ENCODE measurements at places on chromosomes 5 and 9.

- DNase-seq, result no peak
- no peaks in the 10 kb centered on the region for H3K27me3 ChIP-seq
- H3K4me3 ChIP-seq, result no peak overlapping the region
- no peak overlapping the region for H3K27ac ChIP-seq
- no peaks in the 10 kb centered on the region for H3K36me3 ChIP-seq
Measured at GRCh38 chr9:97536480-97536879, 35.0 kb downstream of the TMOD1 start.

GRCh38 chr5:128315671-128316070, 222.4 kb downstream of the FBN2 start:
- H3K27ac ChIP-seq, result no peak overlapping the region
- no peaks in the 10 kb centered on the region for H3K36me3 ChIP-seq
- no peaks in the 10 kb centered on the region for H3K4me1 ChIP-seq
- H3K4me3 ChIP-seq, result no peak overlapping the region
- H3K27me3 ChIP-seq, result no peaks in the 10 kb centered on the region

- no peak overlapping the region for H3K4me3 ChIP-seq
- no peaks in the 10 kb centered on the region for H3K27me3 ChIP-seq
- no peak for DNase-seq
- no peaks in the 10 kb centered on the region for H3K4me1 ChIP-seq
Measured at GRCh38 chr5:69224520-69224919, 10.2 kb upstream of the CDK7 start.

DNA sequence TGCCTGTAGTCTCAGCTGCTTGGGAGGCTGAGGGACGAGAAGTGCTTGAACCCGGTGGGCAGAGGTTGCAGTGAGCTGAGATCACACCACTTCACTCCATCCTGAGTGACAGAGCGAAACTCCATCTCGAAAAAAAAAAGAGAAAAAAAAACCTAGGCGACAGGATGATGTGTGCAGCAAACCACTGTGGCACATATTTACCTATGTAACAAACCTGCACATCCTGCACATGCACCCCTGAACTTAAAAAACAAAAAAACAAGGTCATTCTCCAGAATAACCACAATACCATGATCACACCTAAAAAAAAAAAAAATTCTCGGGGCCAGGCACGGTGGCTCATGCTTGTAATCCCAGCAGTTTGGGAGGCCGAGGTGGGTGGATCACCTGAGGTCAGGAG, 7.5 kb upstream of the DOLPP1 start:
- no peaks in the 10 kb centered on the region for H3K4me1 ChIP-seq
- no peaks in the 10 kb centered on the region for H3K36me3 ChIP-seq
- DNase-seq, result no peak
- no peaks in the 10 kb centered on the region for H3K27me3 ChIP-seq

- no peaks in the 10 kb centered on the region for H3K27me3 ChIP-seq
- peaks cover 17% of the 10 kb centered on the region for H3K36me3 ChIP-seq
- H3K27ac ChIP-seq, result peak overlapping the region; percentile 29
- DNase-seq, result peak; percentile 94
Measured at GRCh38 chr5:95773335-95774059, 42.4 kb downstream of the RHOBTB3 start.

- H3K27me3 ChIP-seq, result no peaks in the 10 kb centered on the region
- no peak overlapping the region for H3K27ac ChIP-seq
- H3K4me1 ChIP-seq, result peaks cover 11% of the 10 kb centered on the region
- DNase-seq, result no peak
Measured at GRCh38 chr5:112973036-112973435, 3.6 kb upstream of the DCP2 start.

- no peaks in the 10 kb centered on the region for H3K4me1 ChIP-seq
- no peak overlapping the region for H3K4me3 ChIP-seq
- H3K27me3 ChIP-seq, result no peaks in the 10 kb centered on the region
- no peaks in the 10 kb centered on the region for H3K36me3 ChIP-seq
Measured at GRCh38 chr5:16563686-16564085, 53.1 kb downstream of the RETREG1 start.

- peak overlapping the region; percentile 16 for H3K4me3 ChIP-seq
- peak overlapping the region; percentile 85 for H3K27ac ChIP-seq
- H3K4me1 ChIP-seq, result peaks cover 32% of the 10 kb centered on the region
- peak; percentile 85 for DNase-seq
- H3K36me3 ChIP-seq, result no peaks in the 10 kb centered on the region
- no peaks in the 10 kb centered on the region for H3K27me3 ChIP-seq
Measured at GRCh38 chr5:142446131-142446959, 121.5 kb upstream of the SPRY4 start.

DNA sequence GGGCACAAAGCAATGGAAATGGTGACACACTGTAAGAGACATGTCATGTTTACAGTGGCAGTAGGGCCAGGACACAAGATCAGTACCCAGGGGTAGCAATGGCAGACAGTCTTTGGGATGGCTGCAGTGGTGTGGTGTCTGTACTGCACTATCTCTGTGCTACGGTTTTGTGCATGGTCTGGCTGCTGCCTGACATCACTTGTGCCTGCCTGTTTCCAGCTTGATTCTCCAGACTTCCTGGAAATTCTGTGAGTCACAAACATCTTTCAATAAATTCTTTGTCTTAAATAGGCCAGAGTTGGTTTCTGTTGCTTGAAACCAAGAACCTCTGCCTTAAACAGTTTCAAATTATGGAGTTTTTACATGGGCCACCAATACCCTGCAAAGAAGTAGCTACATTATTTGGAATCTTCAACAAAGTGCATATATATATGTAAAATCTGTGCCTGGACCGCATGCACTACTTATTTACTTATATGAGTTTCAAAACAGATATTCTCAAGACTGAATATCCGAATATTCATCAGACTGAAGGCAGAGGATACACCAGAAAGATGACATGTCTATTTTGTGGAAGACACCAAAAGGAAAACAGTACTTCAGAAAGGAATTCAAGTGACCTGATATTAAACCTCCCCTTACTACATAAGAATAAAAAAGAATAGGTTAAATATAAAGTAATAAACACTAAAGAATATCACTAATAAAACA, 188.1 kb downstream of the RFX3 start:
- H3K4me1 ChIP-seq, result peaks cover 6% of the 10 kb centered on the region
- no peaks in the 10 kb centered on the region for H3K36me3 ChIP-seq
- no peak overlapping the region for H3K27ac ChIP-seq
- H3K27me3 ChIP-seq, result no peaks in the 10 kb centered on the region

- H3K36me3 ChIP-seq, result no peaks in the 10 kb centered on the region
- no peak for DNase-seq
- no peak overlapping the region for H3K27ac ChIP-seq
Measured at GRCh38 chr9:117182046-117182445, 232.8 kb downstream of the ASTN2 start.

GRCh38 chr5:74992791-74993190, 59.6 kb downstream of the GCNT4 start:
- DNase-seq, result no peak
- peaks cover 2% of the 10 kb centered on the region for H3K27me3 ChIP-seq
- no peaks in the 10 kb centered on the region for H3K4me1 ChIP-seq
- H3K4me3 ChIP-seq, result no peak overlapping the region
- no peaks in the 10 kb centered on the region for H3K36me3 ChIP-seq

- no peaks in the 10 kb centered on the region for H3K36me3 ChIP-seq
- H3K27me3 ChIP-seq, result peaks cover 3% of the 10 kb centered on the region
- DNase-seq, result no peak
- no peaks in the 10 kb centered on the region for H3K4me1 ChIP-seq
- H3K4me3 ChIP-seq, result no peak overlapping the region
Measured at GRCh38 chr9:34884747-34885189, 73.3 kb upstream of the PHF24 start.

DNA sequence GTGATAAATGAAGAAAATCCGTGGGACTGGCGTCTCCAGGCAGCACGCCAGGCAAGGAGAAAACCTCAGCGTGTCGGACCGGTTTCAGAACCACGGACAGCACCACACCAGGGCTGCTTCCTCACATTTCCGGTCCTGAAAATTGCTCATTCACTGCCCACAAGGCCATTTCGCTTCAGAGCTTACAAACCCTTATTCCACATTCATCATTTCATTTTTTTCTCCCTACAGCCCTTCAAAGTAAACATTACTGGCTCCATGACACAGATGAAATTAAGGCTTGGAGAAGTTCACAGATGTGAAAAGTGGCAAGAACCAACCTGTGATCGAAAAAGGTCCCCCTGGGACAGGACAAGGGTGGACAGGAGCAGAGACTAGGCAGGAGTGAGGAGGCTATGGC, 1.5 kb upstream of the GPRIN1 start:
- peaks cover 31% of the 10 kb centered on the region for H3K4me1 ChIP-seq
- no peaks in the 10 kb centered on the region for H3K27me3 ChIP-seq
- H3K27ac ChIP-seq, result no peak overlapping the region
- no peaks in the 10 kb centered on the region for H3K36me3 ChIP-seq
- DNase-seq, result peak; percentile 76
- no peak overlapping the region for H3K4me3 ChIP-seq

DNA sequence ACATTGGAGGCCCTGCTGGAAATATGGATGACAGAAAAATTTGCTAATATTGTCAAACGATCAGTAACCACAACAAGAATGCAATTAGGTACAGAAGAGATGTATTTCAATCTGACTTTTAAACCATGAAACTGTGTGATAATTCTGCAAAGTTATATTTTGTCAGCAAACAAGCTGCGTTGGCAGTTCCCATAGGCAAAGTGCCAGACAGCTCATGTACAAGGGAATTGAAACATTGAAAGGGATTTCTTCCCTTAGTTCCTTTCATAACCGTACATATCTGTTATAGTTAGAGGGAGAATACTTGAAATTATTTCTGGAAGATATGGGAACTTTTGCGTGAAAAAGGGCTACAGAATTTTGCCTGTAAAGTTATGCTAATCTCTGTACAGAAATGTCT, 419.4 kb upstream of the PTGER4 start:
- H3K4me3 ChIP-seq, result no peak overlapping the region
- H3K36me3 ChIP-seq, result no peaks in the 10 kb centered on the region
- no peak overlapping the region for H3K27ac ChIP-seq

DNA sequence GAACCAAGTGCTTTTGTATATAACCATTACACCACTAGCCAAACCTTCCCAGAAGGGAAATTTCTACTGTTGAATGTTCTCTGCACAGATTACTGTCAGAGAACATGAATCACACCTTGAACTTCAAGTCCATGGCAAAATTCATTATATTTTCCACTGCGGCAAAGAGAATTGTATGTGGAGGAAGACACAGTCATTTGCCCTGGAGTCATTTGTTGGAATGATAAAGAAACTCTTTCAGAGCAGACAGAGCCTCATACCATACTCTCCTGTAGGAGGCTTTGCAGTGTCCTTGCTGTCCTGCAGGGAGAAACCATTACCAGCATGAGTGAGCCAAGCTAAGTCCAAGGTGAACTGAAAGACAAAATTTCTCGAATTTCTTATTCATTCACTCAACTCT, 369.0 kb downstream of the ARHGEF28 start:
- H3K4me1 ChIP-seq, result no peaks in the 10 kb centered on the region
- H3K27me3 ChIP-seq, result no peaks in the 10 kb centered on the region
- H3K36me3 ChIP-seq, result no peaks in the 10 kb centered on the region
- no peak overlapping the region for H3K27ac ChIP-seq
- no peak overlapping the region for H3K4me3 ChIP-seq

DNA sequence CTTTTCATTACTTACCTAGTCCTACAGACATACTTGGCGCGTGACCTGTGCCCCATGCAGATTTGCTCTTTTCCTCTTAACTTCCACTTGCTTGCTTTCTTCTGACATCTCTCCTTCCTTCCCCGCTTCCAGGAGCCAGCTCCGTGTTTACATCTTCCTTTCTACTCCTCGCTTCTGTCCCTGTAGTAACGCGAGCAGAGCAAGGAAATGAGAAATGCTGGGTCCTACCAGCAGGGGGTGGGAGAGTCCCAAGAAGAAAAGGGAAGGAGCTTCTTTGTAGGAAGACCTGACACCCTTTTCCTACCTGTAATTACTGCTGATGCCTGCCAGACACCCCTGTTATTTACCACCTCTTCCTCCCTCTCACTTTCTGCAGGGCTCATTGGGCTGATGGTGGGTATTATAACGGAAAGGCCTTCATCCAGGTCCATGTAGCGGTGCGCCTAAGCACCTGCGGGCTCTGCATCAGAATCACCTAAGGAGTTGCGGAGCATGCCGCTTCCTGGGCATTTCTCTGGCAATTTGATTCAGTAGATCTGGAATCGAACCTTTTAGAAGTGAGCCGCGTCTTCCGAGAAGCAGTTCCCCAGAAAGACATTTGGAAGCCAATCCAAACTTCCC, 1260.8 kb upstream of the WWC1 start:
- no peaks in the 10 kb centered on the region for H3K4me1 ChIP-seq
- H3K4me3 ChIP-seq, result no peak overlapping the region
- no peak for DNase-seq
- no peaks in the 10 kb centered on the region for H3K36me3 ChIP-seq
- H3K27ac ChIP-seq, result no peak overlapping the region

DNA sequence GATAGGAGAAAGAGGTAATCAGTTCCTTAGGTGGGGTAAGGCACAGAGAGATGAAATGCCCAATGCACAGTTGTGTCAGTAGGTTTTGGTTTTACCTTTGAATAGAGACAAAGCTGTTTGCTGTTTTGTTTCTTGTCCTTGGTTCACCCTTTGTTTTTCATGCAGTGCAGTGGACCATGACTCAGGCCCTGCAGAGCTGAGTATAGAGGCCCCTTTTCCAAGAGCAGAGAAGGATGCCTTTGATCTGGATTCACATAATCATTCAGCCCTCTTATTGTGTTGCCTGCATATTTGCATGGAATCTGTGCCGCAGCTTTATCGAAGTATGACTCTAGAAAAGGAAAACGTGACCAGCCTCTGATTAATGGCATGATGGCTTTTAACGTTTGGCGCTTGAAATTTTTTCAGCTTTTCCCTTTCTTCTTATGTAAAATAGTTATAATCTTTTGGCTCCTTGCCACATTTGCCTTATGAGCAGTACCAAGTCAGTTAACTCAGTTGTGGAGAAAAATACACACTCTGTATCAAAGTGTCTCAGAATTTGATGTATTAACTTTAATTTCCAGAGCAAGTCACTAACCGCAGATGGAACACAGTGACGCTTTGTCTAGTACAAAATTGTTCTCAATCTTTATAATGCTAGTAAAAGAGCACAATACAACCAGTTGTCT, 197.6 kb downstream of the KDM4C start:
- no peak overlapping the region for H3K4me3 ChIP-seq
- H3K36me3 ChIP-seq, result no peaks in the 10 kb centered on the region
- peak; percentile 86 for DNase-seq
- peaks cover 11% of the 10 kb centered on the region for H3K4me1 ChIP-seq

- no peaks in the 10 kb centered on the region for H3K27me3 ChIP-seq
- H3K4me3 ChIP-seq, result no peak overlapping the region
- peak; percentile 50 for DNase-seq
- H3K27ac ChIP-seq, result no peak overlapping the region
Measured at GRCh38 chr5:81789033-81789432, 38.1 kb upstream of the SSBP2 start.

GRCh38 chr9:110440172-110440571, 102.5 kb upstream of the TXNDC8 start:
- peaks cover 6% of the 10 kb centered on the region for H3K4me1 ChIP-seq
- peak; percentile 93 for DNase-seq
- H3K36me3 ChIP-seq, result no peaks in the 10 kb centered on the region
- H3K4me3 ChIP-seq, result no peak overlapping the region

DNA sequence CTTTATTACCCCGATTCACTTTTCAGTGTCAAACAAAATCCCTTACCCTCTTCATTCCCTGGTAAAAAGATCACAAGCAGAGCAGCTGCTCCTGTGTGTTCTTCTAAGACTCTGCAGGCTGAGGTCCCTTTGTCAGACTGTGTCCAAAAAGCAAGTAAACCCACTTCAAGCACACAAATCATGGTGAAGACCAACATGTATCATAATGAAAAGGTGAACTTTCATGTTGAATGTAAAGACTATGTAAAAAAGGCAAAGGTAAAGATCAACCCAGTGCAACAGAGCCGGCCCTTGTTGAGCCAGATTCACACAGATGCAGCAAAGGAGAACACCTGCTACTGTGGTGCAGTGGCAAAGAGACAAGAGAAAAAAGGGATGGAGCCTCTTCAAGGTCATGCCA, 34.5 kb downstream of the CREBRF start:
- no peak for DNase-seq
- no peak overlapping the region for H3K4me3 ChIP-seq
- H3K36me3 ChIP-seq, result peaks cover 4% of the 10 kb centered on the region
- no peaks in the 10 kb centered on the region for H3K27me3 ChIP-seq
